Omental fat pad (tissue), 4 donors: ENCODE measurements at places on chromosomes 7 and 10.

GRCh38 chr10:49457686-49458085, 61.8 kb upstream of the DRGX start:
- no peak for DNase-seq

DNA sequence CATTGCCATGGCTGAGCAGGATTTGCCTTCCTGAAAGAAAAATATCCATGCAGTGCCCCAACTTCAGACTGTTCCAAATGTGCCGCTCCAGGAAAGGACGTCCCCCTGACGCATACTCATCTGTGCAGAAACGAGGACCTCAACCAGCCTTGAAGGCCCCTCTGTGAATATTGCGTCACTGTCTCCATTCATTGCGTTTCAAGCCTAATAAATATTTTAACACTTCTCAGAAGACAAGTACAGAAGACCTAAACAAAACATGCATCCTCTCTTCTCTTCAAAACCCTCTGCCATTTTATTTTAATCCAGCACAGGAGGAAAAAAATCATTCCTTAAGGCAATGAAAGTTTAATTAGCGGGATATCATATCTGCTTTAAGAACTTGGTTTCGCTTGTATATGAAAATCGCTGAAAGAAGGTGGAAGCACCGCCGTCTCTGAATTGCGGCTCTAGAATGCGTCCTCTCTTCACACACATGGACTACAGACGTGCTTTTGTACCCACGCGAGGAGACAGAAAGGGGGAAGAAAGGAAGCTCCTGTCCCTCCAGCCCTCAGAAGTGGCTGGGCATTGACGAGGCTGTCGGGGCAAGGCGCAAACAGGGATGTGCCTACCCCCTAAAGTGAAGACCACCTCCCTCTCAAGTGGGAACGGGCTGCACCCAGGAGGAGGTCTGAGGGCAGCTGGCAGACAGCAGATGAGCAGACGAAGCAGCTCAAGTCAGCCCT, 36.8 kb downstream of the RGS10 start:
- no peak for DNase-seq

GRCh38 chr7:87473986-87474385, 1.5 kb downstream of the ABCB4 start:
- no peak for DNase-seq

GRCh38 chr7:31333291-31333690, 7.2 kb downstream of the NEUROD6 start:
- DNase-seq = no peak

DNA sequence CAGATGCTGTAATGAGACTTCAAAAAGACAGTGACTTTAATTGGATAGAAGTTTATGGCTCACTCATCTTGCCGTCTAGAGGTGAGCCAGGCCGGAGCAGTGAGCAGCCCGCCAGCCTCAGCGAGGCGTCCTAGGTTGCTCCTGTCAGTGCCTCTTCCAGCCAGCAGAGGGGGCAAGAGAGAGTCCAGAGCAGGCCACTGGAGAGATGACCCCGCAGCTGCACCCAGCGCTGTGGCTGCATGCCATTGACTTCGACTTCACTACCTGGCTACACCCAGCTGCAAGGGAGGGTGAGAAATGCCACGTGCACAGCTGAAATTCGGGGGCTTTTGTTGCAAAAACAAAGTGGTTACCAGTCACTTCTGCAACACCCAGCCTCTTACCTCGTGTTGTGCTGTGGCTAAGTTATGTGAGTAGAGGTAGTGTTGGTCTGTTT, 26.5 kb downstream of the NUB1 start:
- peak; percentile 73 for DNase-seq

DNA sequence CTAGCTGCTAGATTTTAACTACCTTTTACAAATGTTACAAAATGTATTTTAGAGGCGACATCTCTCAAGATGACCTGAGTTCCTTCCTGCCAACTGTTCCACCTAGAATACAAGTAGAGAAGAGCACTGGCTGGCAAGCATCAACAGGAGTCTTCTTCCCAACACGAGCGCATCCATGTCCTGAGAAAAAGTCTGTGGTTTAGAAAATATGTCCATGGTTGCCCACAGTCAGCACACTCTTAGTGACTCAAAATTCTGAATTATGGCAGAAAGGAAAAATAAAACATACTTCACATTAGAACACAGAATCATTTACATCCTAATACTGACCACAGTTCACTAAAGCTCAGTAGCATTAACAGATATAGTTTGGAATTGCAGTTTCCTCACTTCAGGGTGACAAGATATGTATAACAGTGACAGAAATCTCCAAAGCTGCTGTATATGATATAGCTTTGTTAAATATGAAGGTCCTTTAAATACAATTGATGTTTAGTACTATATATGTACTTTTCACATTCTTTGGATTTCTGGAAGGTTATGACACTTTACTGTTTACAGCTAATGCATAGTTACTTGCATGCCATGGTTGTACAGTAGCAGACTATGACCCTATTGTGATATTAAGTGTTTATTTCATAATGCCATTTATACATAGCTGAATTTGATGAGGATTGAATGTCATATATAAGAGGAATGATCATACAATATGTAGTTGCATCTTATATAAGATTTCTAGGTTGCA, 327.1 kb downstream of the GFRA1 start:
- no peak for DNase-seq

DNA sequence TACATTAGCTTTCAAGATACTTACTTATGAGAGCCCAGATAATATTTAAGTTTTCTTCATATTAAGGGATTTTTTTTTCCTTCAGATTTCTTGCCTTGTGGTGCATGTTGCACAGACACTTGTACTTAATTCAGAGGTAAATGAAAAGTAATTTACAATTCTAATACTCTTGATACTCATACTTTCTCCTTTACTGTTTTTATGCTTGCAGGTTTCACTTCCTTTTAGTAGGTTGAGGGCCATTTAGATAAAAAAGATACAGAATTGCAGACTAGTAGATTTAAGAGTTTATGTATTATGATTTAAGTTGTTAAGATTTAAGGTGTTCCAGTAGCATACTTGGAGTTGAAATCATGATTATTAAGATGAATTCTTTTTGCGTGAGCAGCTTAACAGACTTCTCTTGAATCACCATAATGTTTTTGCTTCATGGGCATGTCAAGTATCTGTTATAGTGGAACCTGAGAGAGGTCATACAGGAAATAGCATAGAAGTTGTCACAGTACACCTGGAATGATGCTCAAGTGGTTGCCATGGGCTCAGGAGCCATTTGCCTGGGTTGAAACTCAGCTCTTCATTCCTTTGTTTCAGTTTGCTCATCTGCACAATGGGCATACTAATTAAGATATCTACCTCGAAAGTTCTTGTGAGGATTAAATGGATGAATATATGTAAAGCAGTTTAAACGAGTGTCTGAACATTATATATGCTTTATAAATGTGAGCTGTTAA, 174.8 kb upstream of the PRPS1L1 start:
- no peak for DNase-seq

DNA sequence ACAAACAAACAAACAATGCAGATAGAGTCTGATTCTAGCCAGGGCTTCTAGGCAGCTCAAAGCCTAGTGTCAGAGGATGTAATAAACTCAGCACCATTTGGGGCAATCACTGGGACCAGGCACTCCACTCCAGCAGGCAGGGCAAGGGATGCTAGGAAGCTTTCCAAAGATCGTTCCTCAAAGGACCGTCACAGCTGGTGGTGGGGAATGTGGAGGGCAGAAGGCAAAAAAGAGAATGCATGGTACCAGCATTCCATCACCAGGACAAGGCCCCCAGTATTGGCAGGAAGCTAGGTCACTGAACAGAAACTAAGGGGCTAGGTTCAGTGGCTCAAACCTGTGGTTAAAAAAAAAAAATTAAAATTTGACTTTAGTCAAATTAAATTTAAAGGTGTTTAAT, 94.2 kb downstream of the CUL2 start:
- no peak for DNase-seq

DNA sequence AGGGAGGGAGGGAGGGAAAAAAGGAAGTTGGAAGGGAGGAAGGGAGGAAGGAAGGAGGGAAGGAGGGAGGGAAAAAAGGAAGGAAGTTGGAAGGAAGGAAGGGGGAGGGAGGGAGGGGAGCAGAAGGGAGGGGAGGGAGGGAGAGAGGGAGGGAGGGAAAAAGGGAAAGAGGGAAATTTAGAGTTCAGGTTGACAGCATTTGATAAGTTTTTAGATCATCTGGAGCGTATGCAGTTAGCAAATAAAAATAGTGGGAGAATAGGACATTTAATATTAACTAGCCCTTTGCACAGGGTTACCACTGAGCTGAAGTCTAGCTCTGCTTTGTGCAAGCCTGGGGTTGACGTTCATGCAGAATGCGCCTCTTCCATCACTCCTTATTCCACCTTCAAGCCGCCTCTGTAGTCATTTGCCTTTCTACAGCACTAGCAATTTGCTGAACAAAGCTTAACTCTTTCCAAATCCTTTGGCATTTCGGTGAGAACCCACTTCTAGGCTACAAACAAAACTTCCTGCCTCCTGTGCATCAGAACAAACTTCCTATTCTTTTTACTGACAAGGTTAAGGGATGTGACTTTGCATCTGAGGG, 8.6 kb downstream of the STRA8 start:
- DNase-seq = no peak

DNA sequence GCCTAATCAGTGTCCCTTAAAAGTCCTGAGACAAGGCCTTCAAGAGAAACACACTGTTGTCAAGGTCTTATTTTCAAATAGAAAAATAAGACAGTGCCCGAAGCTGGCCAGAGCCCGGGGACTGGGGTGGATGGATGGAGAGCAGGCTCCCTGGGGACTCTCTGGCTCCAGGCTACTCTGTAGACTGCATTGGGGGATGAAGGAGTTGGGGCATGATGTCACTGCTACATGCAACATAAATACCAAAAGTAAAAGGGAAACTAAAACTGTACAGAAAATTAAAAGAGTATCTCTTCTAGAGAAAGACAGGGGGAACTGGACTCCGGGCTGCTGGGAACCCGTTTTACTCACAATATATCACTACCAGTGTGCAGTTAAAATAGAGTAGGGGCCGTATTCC, 629.8 kb downstream of the KCNMA1 start:
- no peak for DNase-seq

GRCh38 chr10:88164471-88164870, 301.0 kb downstream of the PTEN start:
- DNase-seq = no peak

GRCh38 chr10:621981-622740, 67.3 kb downstream of the DIP2C start:
- DNase-seq = no peak

DNA sequence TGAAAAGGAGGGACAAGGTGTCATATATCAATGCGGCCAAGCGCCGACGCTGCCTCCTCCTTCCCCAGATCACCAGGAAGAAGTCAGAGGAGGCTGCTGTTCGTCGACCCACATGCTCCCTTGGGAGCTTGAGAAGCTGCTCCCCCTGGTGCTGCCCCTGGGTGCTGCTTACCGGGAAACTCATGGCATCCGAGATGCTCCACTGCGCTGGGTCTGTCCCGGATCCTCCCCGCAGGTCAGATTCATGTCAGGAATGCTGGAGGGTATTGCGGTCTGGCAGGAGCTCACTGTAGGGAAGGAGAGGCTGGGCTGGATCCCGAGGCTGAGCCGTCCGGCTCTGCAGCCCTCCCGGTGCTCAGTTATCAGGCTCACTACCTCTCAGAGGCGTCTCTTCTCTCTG, 123.7 kb upstream of the FAM20C start:
- DNase-seq = no peak

DNA sequence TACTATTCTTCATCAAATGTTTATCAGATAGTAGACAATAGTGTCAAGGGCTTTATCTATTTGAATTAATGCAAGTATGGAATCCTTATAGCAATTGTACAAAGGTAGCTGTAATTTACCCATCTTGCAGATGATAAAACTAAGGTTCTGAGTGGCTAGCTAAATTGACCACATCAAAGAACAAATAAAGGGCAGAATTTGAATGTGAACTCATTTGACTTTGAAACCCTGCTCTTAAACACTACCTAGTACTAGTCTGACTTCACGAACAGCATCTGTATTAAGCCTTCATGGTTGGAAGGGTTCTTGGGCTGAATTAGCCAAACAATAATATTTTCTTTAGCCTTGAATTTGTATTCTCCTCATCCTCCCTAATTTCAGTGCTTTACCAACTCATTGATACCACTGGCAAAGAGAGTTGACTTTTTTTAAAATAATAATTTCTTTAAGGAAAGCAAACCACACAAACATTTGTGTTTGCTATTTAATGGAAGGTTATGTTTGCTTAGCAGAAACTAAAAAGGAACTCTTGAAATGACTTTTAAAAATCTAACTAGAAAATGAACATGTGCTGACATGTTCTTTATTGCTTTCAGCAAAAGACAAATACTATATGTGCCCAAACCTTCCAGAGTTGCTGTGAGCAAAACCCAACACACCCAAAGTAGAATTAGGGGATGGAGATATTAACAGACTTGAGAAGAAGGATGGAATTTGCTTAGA, 322.6 kb downstream of the RNLS start:
- no peak for DNase-seq

DNA sequence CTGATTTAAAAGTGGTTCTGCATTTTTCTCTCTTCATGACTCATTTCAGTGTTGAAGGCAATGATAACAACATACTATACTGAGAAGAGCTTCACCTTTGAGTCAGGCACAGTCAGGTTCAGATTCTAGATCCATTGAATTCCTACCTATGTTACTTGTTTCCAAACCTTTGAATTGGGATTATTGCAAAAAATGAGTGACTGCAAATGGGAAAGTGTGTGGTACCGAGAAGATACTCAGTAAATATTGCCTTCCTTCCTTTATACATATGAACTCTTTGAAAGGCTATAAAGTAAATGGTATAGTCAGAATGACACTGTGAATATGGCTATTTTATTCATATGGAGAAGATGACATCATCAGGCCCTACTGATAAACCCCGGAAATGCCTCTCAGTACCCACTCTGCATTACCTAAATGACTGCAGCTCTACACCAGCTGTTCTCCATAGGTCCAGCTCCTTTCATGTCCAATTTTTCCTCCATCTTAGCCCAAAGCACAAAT, 66.7 kb upstream of the FGL2 start:
- DNase-seq = no peak

DNA sequence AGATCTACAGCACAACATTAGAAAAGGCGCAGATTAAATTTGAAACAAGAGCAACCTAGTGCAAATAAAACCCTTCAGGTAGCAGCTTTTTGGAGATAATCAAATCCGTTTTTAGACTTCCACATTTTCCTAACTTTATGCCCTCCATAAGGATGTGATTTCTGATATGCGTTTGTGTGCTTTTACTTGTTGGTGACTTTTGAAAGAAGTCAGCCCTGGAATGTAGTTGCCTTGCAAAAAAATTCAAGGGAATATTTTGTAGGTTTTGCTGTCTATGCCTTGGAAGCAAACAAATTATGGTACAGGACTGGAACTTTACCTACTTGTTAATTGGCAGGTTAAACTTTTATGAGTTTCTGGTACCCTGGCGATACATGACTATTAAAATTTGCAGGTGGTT, 86.7 kb upstream of the HDAC9 start:
- no peak for DNase-seq

- DNase-seq = no peak
Observed at GRCh38 chr10:5560817-5561703, 36.3 kb downstream of the CALML3 start.
